Lung (tissue), 17 donors: ENCODE measurements at places on chromosomes 4 and X.

GRCh38 chr4:8553216-8553615 lies 27.0 kb upstream of the GPR78 start:
- DNase-seq, result no peak

- no peak for DNase-seq
Measured at GRCh38 chr4:100936661-100937375, 410.5 kb downstream of the PPP3CA start.

- no peak for DNase-seq
Measured at GRCh38 chrX:16851421-16851820, 18.7 kb downstream of the RBBP7 start.

- no peak for DNase-seq
Measured at GRCh38 chr4:71616168-71616811, 167.6 kb downstream of the GC start.

- no peak for DNase-seq
Measured at GRCh38 chr4:82906469-82906868, 5.9 kb downstream of the THAP9 start.

DNA sequence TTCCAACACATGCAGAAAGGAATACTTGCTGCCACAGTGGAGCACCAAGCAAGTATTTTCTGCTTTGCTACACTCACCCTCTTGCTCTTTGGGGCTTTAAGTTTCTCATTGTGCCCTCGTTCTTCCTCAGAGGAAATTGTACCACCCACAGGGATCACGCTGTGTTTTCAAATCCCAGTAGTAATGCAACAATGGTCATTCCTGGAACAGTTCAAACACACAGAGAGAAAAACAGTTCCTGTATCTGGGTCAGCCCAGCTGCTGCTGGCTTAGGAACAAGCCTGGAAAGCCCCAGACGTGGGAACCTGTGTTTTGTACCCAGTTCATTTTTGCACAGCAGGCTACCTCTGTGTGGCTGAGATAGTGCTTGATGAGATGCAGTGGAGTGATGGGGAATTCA lies 907.8 kb downstream of the STPG2 start:
- no peak for DNase-seq

DNA sequence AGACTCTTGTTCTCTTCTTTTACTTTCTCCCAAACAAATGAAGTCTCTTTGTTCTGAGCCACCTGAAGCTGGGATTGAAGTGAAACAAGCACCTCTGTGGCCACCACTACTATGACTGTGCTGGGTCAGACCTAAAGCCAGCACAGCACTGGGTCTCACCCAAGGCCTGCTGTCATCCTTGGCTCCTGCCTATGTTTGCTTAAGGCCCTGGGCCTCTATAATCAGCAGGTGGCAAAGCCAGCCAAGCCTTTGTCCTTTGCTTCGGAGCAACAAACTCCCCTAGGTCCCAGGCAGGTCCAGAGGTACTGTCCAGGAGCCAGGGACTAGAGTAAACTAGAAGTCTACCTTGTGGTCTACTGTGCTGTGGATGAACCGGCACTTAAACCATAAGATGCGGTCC lies 220.6 kb upstream of the ARSJ start:
- no peak for DNase-seq

DNA sequence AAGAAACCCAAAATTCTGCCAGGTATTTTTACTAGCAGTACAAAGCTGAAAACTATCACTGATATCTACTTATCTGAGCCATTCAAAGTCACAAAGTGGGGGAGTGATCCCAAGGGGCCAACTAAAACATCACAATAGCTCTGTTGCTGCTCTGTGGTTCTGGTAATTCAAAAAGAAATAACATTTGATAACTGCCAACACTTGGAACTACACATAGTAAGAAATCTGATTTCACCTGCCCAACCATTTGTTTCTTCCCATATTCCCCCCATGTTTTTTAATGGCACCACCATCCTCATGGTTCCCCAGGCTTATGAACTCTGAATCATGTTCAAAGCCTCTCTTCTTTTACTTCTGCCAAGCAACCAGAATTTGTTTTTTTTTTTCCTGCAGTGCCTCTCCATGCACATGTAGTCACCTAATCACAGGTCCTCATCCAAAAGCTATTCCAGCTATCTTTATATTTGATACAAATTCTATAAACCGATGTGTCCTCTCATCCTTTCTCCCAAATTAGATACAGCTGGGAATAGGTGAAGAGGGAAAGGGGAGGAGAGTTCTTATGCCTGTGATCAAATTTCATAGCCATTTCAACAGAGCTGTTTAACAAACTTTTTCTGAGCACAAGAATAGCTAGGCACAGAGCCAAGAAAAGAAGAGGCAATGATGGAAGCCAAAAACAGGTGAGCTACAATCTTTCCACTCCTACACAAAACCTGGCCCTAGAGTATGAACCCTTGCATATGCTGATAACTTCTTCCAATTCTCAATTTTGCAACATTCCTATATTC lies 7.7 kb downstream of the AMMECR1 start:
- DNase-seq, result no peak

DNA sequence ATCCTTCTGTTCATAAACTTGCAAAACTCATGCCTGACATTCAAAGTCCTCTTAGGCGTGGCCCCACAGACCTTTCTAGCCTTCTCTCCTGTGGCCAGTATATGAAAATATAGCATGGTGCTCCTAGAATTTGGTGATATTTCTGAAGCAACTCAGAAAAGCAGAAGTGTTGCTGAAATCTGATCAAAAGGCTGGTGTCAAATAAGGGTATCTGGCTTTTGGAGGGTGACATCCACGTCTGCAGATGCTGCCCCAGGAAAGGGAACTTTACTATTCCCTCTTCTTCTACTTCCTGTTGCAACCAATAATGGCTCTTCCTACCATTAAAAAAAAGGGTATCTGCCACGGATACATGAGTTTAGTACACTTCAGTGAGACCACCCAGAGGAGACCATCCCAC lies 83.9 kb upstream of the RPS6KA3 start:
- DNase-seq, result no peak

GRCh38 chr4:92952897-92953296 lies 649.1 kb downstream of the GRID2 start:
- DNase-seq, result no peak

DNA sequence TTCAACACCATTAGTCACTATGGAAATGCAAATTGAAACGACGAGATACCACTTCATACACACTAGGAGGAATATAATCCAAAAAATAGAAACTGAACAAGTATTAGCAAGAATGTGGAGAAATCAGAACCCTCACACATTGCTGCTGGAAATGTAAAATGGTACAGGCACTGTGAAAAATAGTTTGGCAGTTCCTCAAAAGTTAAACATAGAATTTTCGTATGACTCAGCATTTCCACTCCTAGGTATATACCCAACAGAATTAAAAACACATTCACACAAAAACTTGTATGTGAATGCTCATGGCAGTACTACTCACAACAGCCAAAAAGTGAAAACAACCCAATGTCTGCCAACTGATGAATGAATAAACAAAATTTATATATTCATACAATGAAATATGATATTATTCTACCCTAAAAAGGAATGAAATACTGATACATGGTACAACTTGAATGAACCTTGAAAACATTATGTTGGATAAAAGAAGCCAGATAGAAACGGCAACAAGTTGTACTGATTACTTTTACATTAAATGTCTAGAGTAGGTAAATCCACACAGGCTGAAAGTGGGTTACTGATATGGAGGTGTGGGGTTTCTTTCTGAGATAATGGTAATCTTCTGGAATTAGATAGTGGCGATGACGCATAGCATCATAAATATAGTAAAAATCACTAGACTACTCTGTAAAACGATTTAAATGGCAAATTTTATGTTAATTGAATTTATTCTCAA lies 22.3 kb downstream of the TEC start:
- DNase-seq, result no peak

- no peak for DNase-seq
Measured at GRCh38 chrX:23935106-23935505, 27.3 kb downstream of the CXorf58 start.

DNA sequence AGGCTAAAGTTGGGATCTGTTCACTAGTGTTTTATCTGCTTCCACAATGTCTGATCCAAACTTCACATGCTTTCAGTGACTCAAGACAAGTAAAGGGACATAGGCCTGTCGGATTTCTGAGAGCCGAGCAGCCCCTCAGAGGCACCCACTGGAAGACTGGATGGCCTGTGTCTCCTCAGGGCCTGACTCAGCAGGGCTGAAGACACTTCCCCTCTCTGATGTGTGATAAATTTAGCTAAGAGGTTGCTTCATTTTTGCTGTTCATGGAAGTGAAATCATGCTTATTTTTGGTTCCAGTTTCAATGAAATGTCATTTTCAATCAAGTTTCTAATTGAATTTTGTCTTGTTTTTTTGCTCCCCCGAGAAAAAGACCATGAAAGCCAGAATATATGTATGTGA lies 93.7 kb downstream of the MXRA5 start:
- no peak for DNase-seq

DNA sequence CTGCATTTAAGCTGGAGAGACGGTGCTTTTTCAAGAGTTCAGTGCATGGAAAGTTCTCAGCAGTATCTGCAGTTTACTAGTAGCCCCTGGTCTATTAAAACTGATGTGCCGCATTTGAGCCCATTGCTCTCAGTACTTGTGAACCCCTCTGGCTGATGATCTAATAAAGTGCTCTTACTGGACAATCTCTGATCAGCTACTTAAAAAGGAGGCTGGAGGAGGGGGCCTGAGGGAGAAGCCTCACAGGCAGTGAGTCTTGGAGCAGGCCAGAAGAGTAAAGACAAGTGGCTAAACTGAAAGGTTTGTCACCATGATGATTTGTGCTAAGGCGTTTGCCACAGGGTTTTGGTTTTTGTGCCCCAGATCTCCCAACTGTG lies 138.5 kb downstream of the ARX start:
- no peak for DNase-seq

- DNase-seq, result no peak
Measured at GRCh38 chr4:108013327-108013726, 23.6 kb downstream of the HADH start.

GRCh38 chr4:95499291-95499696 lies 49.5 kb downstream of the UNC5C start:
- DNase-seq, result no peak

DNA sequence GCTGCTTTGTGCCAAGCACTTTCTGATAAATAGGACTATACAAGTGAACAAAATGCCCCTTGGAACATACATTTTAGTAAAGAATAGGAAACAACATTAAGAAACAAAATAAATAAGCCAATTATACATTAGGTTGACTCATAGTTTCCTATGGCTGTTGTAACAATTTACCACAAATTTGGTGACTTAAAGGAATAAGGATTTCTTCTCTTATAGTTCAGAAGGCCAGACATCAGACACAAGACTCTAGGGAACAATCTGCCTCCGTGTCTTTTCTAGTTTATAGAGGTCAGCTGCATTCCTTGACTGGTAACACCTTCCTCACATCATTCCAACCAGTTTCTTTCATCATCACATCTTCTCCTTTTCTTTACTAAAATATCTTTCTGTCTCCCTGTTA lies 235.9 kb upstream of the PCDH18 start:
- DNase-seq, result no peak

DNA sequence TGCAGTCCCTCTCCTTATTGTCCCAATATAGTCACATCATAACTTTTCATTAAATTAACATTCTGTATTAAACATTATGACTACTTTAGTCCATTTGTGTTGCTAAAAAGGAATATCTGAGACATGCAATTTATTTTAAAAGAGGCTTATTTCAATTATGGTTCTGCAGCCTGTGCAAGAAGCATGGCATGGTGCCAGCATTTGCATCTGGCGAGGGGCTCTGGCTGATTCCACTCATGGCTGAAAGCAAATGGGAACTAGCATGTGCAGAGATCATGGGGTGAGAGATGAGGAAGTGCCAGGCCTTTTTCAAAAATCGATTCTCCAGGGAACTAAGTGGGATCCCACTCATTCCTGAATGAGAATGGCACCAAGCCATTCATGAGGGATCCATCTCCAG lies 476.3 kb upstream of the RPS6KA3 start:
- peak; percentile 38 for DNase-seq

- DNase-seq, result no peak
Measured at GRCh38 chrX:10239611-10240064, 82.9 kb downstream of the CLCN4 start.

DNA sequence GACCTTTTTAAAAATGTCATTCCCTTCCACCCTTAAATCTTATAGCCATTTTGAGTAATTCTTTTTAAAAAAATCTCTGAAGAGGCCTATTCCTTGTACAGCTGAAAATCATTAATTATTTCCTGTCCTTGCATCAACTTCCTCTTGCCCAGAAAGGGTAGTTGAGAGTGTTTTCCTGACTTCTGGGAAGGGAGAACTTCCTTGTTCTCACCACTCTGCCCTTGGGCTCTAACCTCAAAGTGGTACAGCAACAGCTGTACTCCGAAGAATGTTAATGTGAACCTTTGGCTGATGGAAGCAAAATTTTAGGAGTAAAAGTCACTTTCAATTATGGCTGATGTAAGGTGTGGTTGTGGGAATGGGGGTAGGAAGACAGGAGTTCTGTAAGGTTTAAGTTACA lies 15.1 kb upstream of the FABP2 start:
- DNase-seq, result no peak

DNA sequence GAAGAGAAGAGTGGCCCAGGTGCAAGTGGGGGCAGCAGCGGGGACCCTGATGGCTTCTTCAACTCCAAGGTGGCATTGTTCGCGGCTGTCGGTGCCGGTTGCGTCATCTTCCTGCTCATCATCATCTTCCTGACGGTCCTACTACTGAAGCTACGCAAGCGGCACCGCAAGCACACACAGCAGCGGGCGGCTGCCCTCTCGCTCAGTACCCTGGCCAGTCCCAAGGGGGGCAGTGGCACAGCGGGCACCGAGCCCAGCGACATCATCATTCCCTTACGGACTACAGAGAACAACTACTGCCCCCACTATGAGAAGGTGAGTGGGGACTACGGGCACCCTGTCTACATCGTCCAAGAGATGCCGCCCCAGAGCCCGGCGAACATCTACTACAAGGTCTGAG lies 11.4 kb downstream of the EFNB1 start:
- no peak for DNase-seq

DNA sequence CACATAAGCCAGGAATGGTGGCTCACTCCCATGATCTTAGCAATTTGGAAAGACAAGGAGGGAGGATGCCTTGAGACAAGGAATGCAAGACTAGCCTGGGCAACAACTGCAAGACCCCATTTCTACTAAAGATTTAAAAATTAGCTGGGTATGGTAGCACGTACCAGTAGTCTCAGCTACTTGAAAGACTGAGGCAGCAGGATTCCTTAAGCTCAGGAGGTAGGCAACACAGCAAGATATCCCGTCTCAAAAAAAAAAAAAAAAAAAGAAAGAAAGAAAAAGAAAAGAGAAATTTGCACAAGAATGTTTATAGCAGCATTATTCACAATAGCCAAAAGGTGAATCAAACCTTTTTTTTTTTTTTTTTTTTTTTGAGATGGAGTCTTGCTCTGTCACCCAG lies 29.7 kb downstream of the PDS5A start:
- no peak for DNase-seq

GRCh38 chr4:54517781-54518444 lies 139.8 kb upstream of the KIT start:
- no peak for DNase-seq

- DNase-seq, result no peak
Measured at GRCh38 chr4:150799207-150799606, 215.9 kb downstream of the LRBA start.

DNA sequence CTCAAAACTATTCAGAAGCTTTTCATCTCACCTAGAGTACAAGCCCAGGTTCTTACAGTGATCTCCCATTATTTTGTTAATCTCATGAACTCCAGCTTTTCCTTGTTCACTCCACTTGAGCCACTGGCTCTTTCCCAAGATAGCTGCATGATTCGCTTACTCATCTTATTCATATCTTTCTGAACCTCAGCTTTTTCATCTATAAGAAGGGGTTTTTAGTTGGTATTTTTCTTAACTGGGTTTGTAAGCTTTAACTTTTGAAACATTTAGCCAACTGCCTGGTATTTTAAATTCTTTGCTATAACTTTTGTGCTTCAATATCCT lies 24.0 kb downstream of the GIMD1 start:
- peak; percentile 5 for DNase-seq
